Activated CD8-positive, alpha-beta memory T cell treated with anti-CD3 and anti-CD28 coated beads for 4 hours (primary cell): ENCODE measurements at places on chromosomes 2 and 18.

DNA sequence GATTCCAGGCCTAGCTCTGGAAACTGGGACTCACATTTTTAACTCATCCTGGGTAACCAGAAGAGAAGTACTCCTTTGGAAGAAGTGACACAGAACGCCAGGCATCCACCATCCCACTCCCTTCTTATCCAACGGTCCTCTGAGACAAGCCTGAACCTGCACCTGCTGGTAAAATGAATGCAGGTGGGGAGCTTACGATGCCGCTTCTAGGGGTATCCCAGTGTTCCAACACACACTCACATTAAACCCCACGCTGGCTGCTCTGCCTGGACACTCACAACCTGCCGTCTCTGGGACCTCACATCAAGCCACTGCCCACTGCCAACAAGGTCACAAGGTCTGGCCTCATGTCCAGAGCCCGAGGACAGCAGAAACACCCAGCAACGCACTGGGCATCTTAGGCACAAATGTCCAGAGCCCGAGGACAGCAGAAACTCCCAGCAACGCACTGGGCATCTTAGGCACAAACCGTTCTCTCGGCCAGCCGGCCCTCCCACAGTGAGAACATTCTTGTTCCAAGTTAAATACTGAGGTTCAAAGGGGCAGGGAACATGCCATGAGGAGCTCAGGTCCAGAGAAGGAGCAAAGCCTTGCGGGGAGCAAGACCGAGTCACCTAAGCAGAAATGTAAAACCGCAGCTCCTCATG, 9.9 kb downstream of the SLC66A2 start:
- no peak for DNase-seq

GRCh38 chr2:159973325-159973724, 89.1 kb downstream of the PLA2R1 start:
- no peak for DNase-seq

- DNase-seq, result no peak
Observed at GRCh38 chr2:172234716-172235691, 132.3 kb upstream of the DLX2 start.

GRCh38 chr18:63286926-63287325, 32.6 kb downstream of the BCL2 start:
- DNase-seq, result no peak

DNA sequence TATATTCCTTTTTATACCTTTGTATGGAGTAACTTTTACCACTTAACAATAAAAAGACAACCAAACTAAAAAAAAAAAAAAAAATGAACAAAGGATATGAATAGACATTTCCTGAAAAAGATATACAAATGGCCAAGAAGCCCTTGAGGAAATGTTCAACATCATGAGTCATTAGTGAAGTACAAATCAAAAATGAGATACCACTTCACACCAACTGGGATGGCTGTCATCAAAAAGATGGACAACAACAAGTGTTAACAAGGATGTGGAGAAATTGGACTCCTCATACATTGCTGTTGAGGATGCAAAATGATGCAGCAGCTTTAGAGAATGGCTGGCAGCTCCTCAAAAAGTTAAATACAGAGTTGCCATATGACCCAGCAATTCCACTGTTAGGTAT, 22.6 kb upstream of the SCYGR2 start:
- DNase-seq, result no peak

DNA sequence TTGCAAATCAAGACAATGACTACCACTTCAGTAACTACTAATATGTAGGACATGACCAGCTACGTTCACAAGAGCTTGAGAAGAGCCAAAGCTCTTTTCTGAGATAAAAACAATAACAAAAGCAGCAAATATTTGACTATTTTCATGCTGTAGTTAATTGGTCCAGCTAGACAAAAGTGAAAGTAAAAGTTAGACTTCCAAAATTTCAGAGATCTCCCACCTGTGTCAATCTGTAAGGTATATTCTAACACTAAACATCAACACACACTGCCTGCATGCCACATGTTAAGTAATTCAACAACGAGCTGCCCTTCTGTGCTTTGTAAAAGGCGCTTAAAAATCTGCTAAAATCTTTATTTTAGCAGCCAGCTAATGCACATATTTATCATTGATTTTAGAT, 185.9 kb downstream of the SLC39A10 start:
- no peak for DNase-seq

DNA sequence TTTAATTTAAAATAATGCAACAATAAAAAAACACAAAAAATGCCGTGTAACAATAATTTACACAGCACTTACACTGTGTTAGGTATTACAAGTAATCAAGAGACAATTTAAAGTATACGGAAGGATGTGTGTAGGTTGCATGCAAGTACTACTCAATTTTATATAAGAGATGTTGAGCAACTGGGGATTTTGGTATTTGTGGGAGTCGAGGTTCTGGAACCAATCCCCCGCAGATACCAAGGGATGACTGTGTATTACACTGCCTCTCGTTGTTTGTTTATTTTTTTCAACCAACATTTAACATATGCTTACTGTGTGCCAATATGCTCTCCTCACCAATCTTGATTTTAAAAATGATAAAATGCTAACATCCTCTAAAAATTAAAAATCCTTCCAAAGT, 24.8 kb downstream of the MAP3K2 start:
- no peak for DNase-seq

DNA sequence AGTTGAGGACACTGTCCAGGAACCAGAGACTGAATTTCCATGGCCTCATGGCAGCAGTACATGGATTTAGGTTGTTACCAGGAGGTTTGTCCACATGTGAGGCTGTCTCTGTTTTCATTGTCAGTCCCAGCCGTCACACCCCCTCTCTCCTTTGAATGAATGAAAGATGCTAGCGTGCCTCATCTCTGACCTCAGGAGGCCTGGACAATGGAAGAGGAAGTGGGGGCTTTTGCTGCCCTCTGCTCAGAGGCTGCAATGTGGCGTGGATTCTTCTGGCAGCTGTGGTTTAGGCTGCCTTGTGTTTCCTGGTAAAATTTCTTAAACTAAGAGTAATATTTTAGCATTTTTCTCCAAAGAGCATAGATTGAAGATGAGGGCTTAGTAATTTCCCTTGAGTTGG, 47.5 kb downstream of the RAB31 start:
- no peak for DNase-seq

- DNase-seq, result no peak
Observed at GRCh38 chr2:210546424-210547208, 9.8 kb upstream of the CPS1 start.

DNA sequence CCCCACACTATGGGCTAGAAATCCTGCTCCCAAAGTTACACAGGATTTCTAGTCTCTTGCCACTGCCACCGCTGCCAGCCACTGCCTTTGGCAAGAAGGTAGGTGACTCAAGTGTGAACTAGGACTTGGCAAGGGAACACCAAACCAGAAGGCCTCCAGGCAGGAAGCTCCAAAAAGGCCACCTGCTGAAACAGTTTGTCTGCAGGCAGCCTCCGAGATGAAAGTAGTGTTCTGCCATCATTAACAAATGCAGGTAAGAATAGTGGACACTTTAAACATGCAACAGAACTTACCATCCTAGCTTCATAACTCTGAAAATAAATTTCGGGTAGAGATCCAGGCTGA, 3.9 kb downstream of the ANKRD44 start:
- DNase-seq, result no peak

DNA sequence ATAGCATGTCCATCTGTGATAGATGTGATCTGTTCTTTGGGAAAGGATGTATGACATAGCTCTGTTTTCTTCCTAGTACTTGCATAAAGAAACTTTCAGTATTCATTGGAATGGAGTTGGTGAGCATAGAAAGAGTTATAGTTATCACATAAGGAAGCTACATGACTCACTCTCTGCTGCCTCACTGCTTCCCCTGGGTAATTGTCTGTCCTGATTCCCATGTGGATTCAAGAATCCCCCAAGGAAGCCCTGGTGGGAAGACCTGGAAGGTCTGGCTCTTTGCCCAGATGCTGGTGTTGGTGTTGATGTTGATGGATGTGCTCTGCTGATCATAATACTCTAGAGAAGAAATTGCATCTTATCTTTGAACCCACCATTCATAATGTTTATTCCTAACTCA, 60.6 kb downstream of the PTPN4 start:
- no peak for DNase-seq

GRCh38 chr2:98608962-98609604, 694 bp downstream of the UNC50 start:
- DNase-seq, result no peak

- DNase-seq, result no peak
Observed at GRCh38 chr2:228613133-228613850, 431.8 kb upstream of the SPHKAP start.

DNA sequence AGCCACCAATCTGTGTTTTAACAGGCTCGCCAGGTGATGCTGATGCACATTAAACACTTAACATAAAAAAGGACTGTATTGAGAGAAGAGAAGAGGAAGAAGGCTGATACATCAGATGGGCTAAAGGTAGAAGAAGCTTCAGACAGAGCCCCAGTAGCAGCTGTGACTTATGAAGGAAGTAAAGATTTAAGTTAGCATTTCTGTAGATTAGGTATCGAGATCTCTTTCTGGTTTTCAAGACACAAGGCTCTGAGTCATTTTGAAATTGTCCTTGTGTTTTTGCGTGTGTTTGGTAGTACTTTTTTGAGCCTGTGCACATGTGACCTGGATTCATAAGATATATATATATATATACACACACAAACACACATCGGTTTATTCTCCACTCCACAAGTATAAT, 40.6 kb upstream of the GCFC2 start:
- DNase-seq, result no peak

DNA sequence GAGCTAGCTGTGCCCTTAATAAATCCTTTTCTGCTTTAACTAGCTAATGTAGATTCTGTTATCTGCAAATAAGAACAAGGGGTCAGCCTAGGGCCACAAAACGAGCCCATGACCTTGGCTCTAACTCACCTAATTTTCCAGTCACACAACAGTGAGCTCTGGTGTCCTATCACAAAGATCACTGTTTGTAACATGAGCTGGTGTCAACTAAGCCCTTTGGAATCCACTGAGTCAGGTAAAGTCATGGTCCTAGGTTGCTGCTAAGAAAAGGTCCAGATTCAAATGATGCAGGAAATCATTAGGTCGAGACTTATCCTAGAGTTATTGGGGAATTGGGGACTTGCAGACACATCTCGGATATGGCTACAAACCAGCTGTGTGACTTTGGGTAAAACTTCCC, 49.9 kb downstream of the ST8SIA5 start:
- DNase-seq, result no peak

DNA sequence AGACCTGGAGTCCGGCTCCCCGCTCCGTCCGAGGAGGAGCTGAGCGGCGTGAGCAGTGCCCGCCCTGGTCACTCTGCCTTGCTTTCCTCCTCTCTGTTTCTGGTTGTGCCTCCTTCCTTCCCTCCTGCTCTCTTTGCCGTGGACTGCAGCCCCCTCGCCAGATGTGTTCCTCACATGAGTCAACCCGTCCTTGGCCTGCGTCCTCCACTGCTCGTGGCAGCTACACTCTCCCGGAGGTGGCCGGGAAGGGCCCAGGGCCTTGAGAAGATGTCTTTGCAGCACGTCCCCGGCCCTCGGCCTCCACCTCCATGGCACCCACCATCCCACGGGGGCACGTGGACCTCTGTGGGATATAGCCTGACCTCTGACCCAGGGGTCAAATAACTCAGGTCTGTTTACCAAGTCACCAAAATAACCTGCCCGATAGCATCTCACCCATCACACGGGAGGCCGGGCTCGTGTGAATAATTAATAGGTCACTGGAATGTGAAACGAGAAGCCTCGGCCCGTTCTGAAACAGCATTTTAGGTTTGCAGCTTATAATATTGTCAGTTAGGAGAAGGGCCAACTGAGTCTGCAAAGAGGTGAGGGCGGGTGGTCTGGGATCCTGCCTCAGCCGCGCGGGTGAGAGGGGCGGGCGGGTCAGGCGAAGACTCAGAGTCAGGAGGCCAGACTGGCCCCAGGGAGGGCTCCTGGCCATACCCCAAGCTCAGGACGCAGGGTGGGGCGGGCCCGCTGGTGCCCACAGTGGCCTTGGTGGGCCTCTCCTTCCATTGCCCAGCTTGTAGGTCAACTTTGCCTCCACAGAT, 42.6 kb downstream of the NFATC1 start:
- DNase-seq, result no peak

DNA sequence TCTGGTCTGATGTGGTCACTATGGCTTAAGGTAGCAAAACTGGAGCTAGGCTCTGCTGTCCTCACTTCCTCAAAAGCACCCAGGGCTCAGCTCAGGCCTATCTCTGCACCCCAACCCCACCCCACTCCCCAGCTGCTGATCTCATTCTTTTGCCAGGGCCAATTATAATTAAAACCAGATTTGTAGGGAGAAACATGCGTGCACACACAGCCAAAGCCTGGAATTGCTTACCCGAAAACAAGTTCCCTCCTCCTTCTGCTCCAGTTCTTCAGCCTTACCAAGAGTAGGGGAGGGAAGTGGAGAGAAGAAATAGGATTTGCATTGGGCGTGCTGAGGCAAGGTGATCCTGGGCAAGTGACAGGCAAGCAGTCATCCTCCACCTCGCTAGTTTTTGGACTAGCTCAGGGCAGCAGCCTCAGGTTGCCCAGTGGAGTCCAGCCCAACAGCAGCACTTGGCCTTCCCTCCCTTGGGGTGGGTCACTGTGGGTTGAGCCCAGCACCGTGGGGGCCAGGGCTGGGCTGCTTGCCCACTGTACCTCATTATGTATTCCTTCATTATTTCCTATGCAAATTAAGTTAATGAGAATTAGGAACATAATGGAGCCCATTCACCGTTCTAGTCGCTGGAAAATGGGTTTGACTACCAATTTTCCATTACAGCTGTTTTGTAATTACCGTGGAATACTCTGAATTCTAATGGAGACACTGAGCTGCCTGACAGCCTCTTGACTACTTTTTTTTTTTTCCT, 199.1 kb upstream of the CELF4 start:
- DNase-seq, result no peak

DNA sequence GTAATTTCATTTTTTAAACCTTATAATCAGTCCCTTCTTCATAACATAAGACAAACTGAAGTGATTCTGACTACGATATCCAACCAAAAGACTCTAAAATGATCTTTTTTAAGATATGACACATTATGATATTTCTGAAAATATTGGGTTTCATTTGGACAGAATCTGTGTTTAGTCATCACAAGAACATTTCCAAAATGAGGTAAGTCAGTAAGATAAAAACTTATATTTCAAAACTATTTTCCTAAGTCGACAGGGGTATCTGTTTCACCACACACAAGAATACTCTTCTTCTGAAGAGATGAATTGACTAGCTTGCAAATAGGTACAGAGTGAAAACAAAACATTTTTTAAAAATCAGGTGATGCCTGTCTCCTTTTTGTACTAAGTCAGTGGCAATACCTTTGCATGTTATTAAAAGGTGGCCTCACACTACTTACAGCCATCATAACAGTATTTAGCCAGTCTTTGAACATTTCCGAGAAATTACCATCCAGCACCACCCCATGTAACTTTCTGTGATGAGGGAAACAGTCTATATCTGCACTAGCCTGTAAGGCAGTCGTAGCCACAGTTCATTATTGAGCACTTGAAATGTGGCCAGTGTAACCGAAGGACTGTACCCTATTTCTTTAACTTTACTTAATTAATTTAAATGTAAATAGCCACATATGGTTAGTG, 13.5 kb downstream of the STK39 start:
- no peak for DNase-seq

DNA sequence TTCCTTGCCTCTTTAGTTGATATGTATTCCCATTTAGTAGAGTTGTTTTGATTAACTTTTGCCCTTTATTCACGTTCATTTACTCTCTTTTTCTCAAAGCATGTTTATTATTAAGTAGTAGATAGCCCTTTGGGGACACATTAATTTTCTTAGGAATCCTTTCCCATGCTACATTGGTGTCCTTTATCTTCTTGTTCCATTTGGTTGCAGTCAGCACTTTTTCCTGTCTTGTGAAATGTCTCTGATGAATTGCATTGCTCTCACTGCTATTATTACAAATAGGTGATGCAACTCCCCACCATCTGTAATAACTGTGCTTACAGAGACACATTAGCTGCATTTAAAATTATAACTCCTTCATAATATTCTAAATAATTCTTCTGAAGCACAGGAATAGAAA, 428.5 kb upstream of the CNTNAP5 start:
- no peak for DNase-seq
